Dermis microvascular lymphatic vessel endothelial cell (primary cell): ENCODE measurements at places on chromosomes 1 and 21. TPM values are rescaled to one million over a fixed set of nuclear protein-coding genes. Genes with fewer than 3 reads are reported as not detected.
A peak's percentile ranks its signal among the peaks of the same experiment; 100 is the strongest.

DNA sequence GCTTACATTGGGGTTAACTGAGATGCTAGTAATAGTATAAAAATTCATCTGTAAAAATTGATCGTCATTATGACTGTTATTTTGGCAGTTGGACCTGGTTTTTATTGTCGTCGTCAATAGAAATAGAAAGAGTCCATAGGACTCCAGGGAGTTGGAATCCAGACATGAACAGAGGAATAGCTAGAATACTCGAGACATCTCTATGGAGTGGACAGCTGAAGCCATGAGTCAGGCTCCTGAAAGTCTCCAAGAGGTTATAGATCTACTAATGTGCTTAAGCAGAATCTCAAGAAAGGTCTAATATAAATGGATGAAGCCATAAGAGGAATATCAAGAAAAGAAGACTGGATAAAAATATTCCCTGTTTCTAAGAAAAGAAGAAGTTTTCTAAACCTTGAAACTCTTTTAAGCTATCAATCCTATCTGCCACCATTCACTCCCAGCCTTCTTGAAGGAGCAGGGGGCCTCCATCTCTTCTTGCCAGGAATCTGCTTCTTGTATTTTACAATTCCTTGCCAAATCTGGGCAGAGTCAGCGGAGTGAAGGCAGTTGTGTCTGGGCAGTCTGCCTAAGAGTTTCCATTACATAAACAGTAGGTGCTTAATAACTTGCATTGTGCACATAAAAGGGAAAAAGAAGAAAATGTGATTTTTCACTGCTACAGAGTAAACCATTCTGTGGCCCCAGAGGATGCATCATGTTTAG lies 163.3 kb downstream of the ST6GALNAC5 start:
- no peak for DNase-seq

- no peak for DNase-seq
Measured at GRCh38 chr1:86823386-86823785, 90.5 kb downstream of the SELENOF start.

DNA sequence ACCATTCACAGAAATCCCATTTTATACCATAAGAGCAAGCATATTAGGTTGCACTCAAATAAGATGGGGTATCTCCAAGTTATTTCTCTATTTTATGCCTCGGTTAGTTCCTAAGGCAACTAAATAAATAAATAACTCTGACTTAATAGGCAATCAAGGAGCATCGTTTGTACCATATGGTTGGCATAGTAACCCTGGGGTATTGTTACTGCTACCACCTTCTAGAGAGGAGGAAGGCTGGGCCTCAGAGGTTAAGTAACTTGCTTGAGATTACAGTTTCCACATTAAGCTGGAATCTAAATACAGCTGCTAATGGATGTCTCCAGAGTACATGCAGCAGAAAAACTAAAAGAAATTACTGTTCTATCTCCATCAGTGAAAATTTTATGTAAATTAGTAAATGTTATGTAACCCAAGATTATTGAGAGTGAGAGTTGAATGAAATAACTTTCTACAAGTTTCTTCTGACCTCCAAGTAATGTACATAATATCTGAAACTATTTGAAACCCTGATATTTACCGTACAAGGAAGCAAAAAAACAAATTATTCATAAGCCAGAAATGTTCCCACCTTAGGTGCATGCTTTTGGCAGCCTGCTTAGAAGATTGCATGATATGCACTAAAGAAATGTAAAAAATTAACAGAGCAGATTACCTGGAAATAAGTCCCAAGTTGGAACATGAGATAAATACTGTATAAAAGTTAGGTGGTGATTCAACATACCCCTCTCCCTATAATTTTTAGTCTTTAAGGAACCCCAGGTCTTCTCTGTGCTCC lies 127.0 kb downstream of the CRB1 start:
- DNase-seq: no peak

DNA sequence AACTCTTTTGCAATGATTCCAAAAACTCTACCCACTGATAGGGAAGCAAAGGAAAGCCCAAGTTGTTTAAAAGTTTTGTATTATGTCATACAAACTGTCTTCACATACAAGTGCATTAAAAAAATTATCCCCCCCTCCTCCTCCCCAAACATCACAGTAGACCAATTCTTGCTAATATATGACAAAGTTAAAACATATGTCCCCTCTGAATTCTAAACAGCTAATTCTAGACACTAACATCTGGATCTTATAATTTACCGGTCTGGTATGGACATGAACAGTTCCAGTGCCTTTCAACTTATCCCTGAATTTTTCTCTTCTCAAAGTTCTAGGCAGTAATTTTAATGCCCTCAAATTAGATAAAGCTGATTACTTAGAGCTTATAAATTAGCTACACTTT lies 13.4 kb downstream of the RIT1 start:
- DNase-seq: no peak

DNA sequence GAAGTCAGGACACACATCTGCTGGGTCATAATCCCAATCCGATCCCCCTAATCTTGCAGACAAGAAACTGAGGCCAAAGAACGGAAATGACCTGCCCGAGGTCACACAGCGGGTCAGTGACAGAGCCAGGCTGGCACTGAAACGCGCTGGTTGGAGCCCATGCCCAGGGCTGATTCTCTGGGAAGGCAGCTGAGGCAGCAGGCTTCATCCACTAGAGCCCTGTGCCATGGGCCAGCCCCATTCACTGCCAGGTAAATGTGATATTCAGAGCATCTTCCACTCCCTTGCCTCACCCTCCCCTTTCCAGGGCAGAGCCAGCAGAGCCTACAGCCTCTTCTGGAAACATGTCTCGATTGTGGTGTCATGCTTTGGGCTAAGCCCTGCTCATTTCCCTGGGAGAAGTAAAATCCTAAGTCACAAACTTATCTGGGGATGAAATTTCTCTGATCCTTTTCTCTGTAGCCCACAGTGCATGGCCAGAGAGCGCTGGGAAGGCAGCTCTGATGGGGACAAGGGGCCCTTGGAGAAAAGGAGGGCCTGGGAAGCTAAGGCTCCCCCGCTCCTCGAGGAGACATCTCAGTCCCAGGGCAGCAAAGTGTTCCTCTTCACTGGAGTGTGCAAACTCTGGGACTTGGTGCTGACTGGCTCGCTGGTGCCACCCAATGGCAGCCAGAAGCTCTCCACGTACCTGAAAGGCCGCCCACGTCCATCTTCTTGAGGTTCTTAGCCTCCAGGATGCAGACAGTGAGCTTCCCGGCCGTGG lies 110.4 kb downstream of the SYT2 start:
- DNase-seq: peak; percentile 35

DNA sequence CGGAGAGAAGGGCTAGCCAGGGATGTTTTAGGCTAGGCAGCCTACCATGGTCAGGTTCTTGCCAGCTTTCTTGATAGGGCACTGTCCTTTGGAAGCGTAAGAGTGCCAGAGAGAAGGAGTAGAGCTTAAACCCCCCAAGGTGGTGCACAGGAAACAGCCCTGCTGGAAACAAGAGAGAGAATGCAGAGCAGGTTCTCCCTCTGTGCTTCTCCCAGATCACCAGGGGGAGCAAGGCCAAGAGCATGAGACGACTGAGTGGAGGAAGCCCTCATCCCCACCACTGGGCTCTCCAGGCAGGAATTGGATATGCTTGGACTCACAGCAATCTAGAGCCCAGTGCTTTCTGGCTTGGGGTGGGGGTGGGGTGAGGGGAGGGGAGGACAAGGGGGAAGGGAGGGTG lies 49.8 kb downstream of the ATP2B4 start:
- DNase-seq: no peak

DNA sequence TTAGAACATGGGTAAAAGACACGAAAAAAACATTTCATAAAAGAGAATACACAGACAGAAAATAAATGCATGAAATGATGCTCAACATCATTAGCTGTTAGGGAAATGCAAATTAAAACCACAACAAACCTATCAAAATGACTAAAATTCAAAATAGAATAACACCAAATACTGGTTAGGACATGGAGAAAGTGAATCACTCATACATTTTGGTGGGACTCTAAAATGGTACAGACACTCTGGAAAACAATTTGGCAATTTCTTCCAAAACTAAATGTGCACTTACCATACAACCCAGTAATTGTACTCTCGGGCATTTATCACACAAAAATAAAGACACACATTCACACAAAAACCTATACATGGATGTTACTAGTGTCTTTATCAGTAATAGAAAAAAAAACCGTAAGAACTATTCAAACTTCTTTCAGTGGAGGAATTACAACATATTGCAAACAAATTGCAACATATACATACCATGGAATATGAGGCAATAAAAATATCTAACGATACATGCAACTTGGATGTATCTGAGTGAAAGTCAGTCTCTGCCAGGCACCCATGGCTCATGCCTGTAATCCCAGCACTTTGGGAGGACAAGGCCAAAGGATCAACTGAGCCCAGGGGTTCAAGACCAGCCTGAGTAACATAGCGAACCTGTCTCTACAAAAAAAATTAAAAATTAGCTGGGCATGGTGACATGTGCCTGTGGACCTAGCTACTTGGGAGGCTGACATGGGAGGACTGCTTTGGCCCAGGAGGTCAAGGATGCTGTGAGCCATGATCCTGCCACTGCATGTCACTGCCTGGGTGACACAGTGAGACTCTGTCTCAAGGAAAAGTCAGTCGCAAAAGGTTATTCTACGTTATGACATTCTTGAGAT lies 19.6 kb downstream of the HSF2BP start:
- DNase-seq: no peak

DNA sequence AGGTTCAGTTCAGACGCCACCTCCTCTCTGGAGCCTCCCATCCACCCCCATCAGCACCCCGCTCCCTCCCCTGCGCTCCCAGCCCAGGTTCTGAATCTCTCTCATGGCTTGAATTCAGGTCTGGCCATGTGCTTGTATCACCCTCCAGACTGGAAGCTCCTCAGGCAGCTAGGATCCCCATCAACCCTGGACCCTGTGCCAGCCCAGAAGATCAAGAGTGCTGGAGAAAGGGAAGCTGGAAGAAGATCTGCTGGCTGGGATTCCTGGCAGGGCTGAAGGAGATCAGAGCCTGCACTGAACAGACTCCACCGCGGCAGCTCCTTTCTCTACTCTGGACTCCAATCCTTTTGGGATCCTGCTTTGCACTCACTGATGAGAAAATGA lies 11.7 kb upstream of the TINAGL1 start:
- DNase-seq: no peak

PRAMEF2 gene
- total RNA-seq: not detected in 2 replicates
